Stimulated activated CD8-positive, alpha-beta memory T cell treated with anti-CD3 and anti-CD28 coated beads, Interleukin-7, amount 100 ng/mL, for 48 hours (primary cell): ENCODE measurements at places on chromosomes 16 and 17.

- no peak for DNase-seq
These were observed 10.9 kb upstream of the ITGA2B start for GRCh38 chr17:44400226-44400847.

- DNase-seq: no peak
These were observed 31.7 kb upstream of the ZC3H18 start for GRCh38 chr16:88538366-88539060.

- DNase-seq: no peak
These were observed 18.4 kb upstream of the G6PC1 start for GRCh38 chr17:42882166-42882565.

GRCh38 chr16:9847146-9847545 lies 335.1 kb downstream of the GRIN2A start:
- DNase-seq: no peak

- DNase-seq: no peak
These were observed 148.9 kb downstream of the SPACA3 start for GRCh38 chr17:33140413-33141099.

DNA sequence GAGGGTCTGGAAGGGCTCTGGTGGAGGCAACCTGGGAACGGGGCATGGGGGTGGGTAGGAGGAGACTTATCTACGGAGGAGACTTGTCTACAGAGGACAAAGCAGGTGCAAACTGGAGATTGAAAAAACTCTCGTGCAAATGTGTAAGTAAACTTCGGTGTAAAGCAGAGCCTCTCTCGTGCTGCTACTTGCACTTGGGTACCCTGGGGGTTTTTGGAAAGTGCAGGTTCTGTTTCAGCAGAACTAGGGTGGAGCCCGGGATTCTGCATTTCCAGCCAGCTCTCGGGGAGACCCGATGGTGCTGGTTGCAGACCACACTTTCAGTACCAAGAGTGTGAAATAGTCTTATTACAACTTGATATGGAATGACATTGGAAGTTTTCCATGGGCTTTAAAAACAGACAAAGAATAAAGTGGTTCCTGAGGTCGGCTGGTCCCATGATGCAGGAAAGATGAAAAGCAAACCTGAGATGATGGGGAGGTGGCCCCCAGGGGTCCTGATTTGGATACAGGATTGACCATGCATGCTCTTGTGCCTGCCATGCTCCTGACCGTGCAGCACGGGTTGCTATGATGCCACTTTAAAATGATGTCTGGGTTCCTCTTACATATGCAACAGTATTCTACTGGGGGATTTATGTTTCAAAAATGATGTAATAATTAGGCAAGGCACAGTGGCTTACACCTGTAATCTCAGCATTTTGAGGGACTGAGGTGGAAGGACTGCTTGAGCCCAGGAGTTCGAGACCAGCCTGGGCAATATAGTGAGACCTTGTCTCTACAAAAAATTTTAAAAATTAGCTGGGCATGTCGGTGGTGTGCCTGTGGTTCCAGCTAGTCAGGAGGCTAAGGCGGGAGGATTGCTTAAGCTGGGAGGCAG lies 69.3 kb downstream of the IRF8 start:
- DNase-seq: no peak

DNA sequence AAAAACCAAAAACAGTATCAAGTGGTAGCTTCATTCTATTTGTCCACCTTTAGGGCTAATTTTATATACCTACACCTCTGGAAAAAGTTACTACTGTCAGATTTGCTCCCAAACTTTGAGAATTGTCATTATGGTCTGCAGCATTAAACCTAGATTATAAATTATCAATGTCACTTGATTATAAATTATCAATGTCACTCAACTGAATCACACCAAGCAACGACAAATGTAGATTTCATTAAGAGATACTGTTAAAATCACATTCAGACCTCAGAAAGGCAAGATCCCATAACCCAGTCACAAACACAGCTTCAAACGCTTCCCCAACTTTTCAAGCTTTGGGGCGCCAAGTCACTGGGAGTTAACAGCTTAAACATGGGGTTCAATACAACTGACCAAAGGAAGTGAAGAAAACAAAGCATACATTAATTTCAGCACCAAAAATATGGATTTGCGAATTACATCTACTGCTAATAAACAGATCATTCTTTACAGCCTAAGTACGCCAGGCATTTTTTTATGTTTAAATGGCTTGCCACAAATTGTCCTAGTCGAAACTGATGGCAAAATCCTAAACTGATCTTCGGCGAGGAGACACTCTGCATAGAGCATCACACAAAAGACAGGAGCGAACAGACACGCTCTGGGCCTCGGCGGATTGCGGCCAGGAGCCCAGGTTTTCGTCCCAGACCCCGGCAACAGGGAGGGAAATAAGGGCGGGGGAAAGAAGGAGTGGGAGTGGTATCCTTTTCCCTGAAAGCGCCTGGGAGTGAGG lies 981 bp downstream of the GLG1 start:
- no peak for DNase-seq

- DNase-seq: peak; percentile 25
These were observed 643 bp downstream of the HSDL1 start for GRCh38 chr16:84144209-84144858.

DNA sequence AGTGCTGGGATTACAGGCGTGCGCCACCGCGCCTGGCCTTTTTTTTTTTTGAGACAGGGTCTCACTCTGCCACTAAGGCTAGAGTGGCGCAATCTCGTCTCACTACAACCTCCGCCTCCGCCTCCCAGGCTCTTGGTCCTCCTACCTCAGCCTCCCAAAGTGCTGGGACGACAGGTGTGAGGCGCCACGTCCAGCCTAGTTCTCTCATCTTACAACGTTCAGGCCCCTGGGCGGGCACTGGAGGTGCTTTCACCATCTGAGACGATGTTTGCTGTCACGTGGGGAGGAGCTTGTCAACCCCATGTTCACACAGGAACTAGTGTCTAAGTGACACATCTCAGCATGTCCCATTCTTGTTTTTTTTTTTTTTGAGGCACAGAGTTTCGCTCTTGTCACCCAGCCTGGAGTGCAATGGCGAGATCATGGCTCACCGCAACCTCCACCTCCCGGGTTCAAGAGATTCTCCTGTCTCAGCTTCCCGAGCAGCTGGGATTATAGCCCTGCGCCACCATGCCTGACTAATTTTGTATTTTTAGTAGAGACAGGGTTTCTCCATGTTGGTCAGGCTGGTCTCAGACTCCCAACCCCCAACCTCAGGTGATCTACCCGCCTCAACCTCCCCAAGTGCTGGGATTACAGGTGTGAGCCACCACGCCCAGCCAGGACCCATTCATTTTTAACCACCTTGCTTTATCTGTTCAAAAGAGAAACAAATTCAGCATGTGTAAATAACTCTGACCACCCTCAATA lies 5.2 kb upstream of the FANCA start:
- DNase-seq: no peak

DNA sequence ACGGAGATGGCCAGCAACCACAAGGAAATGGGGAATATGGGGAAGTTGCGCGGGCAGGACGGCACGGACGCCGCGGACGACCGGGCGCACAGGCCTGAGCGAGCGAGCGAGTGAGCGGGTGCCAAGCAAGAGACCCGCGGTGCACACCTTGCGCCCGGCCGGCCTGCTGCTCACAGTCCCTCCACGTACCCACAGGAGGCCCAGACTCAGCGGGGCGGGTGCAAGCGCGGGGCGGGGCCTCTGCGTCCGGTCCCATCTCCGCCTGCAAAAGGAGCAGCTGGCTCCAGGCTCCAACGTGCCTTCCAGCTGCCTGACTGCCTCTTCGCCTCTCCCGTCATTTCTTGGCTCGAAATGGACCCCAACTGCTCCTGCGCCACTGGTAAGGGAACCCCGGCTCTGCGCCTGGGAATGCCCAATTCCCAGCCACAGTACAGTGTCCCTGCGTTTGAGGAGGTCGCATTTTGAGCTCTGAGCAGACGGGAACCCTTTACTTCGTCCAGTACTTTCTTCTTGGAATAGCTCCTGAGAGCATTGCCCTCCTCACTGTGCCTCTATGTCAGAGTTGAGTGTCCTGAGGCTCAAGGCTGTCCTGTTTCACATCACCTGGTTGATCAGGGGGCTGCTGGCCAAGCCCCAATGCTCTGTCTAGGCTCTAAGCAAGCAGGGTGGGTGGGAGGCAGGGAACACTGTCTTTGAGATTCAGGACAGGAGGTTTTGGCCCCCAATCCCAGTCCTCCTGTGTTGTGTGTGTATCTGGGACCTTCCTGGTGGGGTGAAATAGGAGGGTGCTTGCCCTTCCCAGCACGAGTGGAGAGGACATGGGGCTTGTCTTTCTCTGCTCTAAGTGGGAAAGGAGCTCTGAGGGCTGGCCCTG lies 8.1 kb upstream of the MT1E start:
- DNase-seq: peak; percentile 63

DNA sequence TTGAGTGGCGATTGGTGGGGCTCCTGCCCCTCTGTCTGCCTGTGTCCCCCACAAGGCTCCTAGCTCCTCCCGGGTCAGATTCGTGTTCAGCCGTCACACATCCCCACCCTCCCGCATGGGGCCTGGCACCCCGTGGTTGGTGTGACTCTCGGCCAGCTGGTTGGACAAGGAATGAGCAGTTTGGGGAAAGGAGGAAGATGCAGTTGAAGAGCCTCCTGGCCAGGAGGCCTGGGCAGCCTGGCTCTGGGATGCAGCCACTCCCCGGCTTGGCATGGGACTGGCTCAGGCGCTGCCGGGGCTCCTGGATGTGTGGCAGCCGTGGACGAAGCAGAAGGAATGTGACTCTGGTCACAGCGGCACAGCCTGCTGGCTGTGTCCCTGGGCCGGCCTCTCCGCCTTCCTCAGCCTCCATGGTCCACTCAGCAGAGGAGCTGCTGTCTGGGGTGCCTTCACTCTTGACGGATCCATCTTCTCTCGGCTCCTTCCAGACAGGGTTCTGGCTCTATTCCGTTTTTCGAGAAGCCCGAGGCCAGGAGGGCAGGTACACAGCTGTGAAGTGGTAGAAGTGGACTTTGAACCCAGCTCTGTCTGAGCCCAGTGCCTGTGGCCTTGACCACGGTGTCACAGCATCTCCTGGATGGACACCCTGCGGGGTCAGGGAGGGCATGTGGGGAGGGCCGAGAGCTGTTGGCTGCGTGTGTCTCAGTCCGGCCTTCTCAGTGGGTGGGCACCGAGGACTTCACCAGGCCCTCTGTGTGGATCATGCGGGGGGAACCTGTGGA lies 2.1 kb downstream of the TRAF7 start:
- no peak for DNase-seq

DNA sequence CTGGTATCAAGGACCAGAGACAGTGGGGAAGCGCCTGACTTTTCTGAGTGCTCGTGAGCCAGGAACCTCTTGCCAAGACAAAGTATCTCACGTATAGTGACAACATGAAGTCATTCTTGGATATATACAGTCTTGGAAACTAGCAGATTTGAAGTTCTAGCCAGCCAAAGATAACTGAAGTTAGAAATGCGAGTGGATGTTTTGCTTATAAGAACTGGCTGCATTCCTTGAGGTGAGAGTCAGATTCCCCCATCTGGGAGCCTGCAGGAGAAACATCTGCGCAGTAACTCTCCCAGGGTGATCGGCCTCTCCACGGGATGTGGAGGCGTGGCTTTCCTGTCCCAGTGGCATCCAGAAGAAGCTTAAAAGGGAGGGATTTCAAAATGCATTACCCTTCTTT lies 89.8 kb downstream of the SHISA6 start:
- DNase-seq: no peak

GRCh38 chr17:66665194-66665593 lies 169.7 kb upstream of the CACNG5 start:
- DNase-seq: no peak

DNA sequence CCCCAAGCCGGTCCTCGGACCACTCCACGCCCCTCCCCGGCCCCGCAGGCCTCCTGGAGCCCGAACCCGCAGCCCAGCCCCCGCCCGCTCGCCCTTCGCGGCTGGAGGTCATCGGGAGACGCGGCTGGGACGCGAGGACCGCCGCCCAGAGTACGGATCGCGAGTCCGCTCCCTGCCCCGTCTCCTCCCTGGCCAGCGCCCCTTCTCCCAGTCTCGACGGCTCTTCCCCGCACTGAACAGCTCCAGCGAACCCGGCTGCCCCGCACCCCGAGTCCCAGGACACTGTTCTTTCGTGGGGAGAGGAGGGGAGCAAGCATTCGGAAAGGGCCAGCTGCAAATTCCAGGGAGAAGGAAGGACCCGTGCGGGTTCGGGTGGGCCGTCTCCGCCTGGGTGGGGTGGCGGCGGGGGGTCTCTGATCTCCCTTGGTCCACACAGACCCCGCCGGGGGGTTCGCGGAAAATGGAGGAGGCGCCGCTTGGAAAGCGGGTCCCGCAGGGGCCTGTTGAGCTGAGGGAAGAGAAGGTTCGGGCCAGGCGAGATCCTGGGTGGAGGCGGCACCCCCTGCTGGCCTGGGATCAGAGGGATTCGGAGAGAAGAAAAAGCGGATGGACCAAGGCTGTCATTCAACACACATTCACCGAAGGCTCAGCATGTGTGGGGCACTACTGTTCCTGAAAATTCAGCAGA lies 632 bp upstream of the RTN4RL1 start:
- no peak for DNase-seq

DNA sequence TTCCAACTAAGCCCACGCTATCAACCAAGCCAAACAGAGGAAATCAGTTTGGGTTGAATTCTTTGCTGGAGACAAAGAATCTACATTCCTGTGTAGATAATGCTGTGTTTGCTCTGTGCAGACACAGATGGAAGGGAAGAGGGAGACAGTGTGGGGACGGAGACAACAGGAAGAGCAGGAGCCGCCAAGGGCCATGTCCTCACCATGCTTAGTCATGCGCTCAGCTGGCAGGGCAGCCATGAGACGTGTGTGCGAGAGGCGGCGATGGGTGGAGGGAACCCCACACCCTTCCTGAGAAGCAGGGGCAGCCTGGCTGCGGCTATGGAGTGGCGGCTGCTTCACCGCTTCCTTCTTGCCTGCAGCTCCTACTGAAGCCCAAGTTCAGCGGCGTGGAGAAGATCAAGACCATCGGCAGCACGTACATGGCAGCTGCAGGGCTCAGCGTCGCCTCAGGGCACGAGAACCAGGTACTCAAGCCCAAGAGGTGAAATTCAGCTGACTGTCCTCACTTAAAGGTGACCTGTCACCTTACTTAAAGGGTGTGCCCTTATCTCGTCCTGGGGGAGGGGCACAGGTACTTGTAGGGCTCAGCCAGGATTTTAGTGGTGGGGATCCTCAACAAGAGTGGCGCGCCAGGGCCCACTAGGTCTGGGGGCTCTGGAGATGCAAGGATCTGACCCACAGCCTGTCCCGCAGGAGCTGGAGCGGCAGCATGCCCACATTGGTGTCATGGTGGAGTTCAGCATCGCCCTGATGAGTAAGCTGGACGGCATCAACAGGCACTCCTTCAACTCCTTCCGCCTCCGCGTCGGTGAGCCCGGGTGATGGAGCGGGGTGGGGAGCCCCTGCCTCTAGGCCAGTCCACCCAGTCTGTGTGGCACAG lies 47.5 kb downstream of the ADCY7 start:
- DNase-seq: peak; percentile 18
